ENCODE measurements at places on chromosomes 4 and X.

DNA sequence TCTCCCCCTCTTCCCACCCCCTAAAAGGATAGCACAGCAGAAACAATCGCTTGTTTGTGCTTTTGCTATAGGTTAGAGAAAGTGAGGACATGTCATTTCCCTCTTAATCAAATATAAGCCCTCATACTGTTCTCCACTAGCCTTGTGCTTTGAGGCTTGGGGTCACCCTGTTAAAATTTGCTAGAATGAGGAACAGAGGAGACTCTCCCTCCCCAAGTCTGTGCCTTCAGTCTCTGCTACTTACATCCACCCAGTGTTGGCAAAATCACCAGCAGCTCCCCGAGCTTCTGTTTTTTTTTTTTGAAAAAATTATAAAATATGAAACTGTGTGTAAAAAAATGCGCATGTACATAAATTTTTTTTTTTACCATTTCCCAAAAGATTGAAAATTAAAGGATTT is 19.3 kb downstream of the KLF3 start:
- DNase-seq: no peak

DNA sequence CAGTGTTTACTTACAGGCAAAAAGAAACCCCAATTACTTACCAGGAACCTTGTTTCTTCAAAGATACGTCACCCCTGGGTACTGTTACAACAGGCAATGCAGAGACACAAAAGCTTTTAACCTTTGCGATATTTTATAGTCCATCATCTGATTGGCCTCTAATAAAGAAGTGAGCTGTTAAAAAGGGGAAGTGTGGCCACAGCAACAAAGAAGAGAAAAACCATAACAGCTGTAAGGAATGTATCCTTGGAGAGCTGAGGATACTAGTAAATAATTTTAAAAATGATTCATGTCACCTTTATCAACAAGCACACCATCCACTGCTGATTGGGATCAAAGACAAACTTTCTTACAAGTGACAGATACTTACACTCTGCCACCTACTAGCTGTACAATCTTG is 14.1 kb downstream of the GABRA4 start:
- no peak for DNase-seq

DNA sequence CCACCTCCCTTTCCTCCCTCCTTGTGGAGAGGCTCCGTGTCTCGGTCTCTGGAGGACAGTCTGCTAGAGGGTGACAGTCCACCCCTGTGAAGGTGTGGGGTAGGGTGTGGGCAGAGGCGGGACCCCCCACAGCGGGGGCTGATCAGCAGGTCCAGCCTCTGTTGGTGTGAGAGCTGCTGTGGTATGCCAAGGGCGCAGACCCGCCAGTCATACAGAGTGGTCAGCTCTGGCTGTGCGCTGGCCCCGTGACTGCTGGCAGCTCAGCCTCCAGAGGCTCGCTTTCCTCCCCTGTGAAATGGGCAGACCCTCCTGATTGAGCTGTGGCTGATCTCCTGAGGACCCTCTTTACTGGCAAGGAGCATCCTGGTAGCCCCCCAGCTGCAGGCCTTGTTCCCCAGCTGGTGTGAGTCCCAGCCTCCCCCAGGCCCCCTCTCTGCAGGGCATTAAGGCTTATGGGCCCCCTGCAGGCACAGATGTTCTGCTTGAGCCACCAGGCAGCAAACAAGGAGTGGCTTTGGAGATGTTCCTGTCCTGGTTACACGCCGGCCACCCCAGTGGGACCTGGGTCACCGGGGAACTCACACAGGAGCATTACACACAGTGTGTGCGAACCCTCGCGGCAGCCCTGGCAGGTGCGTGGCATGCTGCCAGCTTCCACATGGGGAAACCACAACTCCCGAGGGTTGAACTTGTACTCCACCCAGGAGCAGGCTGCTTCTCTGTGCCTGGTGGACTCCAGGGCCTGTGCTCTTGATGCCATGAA is 76.8 kb downstream of the PPP2R2C start:
- DNase-seq: no peak

DNA sequence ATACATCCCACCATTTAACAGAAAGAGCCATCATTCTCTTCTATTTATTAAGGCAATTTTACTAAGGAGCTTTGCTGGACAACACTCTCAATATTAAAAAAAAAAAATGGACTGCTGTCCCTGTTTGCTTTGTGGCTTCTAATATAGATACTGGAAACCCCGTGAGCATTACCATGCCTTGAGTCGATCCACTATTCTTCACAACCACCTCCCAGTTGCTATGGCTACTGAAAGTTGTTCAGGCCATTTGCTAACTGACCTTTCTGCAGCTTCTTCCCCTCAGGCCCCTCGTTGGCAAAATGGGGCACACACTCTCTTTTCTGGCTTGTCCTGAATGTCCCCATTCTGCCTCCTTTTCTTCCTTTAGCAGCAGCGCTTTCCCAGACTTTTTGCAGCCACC is 340.4 kb downstream of the NR3C2 start:
- DNase-seq: no peak

DNA sequence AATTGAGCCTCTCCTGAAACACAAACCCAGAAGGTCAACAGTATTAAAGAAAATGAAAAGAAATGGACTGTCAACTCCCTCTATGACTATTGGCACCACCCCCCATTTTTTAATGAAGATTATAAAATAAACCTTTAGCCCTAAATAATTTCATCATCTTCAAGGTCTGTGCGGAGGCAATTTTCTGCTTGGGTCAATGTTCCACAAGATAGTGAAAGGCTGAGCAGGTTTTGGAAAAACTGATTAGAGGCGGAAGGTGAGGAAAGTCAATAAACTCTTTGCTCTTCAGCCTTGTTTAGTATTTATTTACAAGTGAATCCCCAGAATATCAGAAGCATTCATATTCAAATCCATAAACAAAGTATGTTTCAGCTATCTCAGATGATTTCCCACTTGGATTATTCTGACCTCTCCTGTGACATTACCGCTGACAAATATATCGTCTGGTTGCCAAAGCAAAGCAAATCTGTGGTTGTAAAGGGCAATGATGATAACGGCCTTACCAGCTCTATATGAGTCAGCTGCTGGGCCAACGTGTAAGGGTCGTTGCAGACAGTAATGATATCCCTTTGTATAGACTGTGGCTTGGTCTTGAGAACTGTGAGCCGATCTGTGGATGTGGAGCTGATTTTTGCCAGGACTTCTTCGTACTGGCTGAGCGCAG is 24.0 kb downstream of the RASGEF1B start:
- no peak for DNase-seq

DNA sequence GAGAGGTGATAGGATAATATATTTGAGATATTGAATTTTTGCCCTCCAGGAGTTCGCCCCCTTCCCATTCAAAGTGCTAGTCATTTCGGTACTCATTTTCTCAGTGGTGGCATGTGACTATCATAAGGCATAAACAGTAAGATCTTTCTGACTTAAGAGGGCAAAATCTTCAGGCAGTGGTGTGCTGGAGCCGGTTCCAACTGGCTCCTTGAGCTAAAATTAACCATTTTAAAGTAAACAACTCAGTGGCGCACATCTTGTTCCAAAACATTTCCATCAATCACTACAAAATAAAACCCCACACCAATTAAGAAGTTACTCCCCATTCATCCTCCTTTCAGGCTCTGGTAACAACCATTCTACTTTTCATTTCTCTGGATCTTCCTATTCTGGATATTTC is 43.3 kb downstream of the LUZP4 start:
- no peak for DNase-seq

DNA sequence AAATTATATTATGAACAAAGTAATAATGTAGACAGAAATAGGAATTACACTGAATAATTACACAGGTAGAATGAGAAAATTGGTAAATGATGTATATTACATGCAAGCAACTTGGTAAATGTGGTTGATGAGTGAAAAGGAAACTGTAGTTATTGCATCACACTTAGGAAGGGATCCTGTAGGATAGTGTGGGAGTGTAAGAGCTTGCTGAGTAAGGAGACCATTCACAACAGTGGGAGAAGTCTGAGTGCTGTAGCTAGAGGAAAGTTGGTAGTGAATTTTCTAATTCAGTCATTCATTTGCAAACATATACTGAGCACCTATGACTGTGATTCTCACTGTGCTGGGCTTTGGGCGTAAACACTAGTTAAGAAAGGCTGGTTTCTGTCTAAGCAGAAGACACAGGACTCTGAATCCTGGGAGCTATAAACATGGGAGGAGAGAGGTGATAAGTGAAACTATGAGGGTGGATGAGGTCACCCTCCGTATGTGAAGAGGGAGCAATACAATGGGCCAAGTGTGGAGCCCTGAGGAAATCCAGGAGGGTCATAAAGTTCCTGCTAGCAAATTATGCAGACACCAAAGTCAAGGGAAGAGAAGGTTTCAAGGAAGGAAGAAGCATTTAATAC is 14.2 kb upstream of the CPE start:
- DNase-seq: no peak

DNA sequence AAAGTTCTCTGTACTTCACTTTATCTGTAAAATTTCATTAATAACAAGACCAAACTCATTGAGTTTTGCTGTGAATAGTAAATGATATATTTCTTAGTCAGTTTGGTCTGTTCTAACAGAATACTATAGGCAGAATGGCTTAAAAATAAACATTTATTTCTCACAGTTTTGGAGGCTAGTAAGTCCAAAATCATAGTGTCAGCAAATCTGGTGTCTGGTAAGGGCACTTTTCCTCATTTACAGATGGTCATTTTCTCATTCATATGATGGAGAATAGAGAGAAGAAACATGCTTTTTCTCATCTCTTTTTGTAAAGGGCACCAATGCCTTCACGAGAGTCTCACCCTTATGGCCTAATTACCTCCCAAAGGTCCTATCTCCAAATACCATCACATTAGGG is 415.1 kb downstream of the FAM133A start:
- no peak for DNase-seq

GRCh38 chr4:162059656-162060055 is 104.1 kb downstream of the FSTL5 start:
- DNase-seq: no peak

Measured in HS-5 (cell line).